ENCODE measurements at places on chromosomes 2 and 18.

DNA sequence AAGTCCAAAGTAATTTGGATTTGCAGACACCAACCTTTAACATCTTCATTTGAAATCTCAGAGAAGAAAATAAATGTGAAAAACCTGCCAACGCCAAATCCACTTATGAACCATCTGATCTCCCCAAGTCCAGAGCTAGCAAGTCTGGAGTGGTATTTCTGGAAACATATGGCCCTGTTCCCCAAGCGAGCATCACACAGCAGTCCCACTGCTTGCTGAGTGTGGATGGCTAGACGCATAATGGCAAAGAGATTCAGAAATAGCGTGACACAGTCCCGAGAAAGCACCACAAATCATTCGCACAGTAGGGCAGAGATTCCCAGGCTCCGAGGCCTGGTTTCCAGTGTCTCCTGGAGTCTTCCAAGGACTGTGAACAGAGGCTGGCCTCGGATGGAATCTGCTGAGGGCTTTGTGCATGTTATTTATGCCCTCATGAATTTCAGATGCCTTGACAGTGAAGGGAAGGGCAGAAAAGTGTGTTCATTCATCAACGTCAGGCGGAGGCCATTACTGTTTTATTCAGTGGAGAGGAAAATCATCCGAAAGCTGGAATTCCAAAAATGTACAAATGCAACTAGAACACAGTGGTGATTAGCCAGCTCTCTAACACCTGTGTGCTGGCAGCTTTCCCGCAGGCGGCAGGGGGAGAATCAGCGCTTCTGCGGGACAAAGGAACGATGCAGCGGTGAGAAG is 417.0 kb downstream of the EIPR1 start:
- no peak for DNase-seq

- no peak for DNase-seq
Observed at GRCh38 chr2:223524066-223524465, 78.1 kb downstream of the SCG2 start.

DNA sequence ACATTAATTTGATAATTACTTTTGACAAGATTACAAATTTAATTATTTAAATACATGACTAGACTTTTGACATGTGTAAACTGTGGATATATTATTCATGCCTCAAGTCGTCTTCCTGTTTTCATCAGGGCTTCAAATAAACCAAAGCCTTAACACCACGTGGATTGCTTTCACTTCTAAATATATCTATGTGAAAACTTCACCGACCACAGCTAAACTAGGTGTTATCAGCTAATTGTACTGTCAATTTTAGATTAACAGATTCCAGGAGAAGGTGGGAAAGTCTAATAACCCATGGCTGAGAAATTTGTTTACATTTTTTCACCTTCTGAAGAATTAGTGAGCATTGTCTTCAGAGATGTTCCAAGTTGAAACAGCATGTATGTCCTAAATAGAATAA is 494.7 kb upstream of the FAM98A start:
- no peak for DNase-seq

- no peak for DNase-seq
Observed at GRCh38 chr2:157751462-157752058, 122.9 kb upstream of the ACVR1C start.

DNA sequence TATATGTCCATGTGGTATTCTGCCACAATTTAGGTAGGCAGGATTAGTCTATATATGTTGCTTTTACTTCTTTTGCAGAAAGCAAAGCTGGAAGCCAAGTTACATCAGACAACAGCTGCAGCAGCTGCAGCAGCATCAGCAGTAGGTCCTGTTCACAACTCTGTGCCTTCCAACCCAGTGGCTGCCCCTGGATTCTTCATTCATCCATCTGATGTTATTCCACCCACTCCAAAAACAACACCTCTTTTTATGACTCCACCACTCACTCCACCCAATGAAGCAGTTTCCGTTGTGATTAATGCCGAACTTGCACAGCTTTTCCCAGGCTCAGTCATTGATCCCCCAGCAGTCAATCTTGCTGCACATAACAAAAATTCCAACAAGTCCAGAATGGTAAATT is 107.6 kb downstream of the BIRC6 start:
- DNase-seq, result no peak

DNA sequence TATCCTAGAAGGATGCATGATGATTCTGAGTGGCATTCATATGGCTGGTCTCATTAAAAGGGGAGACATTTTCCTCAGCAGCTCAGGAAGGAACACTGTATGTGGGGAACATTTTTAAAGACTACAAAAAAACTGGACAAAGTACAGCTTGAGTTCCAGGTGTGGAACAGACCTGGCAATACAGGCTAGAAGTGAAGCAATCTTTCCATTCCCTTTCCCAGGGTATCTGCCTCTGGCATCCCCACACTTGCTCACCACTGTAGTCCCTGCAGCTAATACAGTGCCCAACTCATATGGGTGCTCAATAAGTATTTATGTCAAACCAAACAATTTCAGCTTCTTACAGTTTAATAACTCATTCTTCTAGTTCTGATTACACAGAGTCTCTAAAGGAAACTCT is 8.1 kb downstream of the RNF103 start:
- DNase-seq, result no peak

GRCh38 chr18:5582076-5582475 is 38.3 kb upstream of the EPB41L3 start:
- no peak for DNase-seq

Measured in stimulated activated CD8-positive, alpha-beta memory T cell treated with anti-CD3 and anti-CD28 coated beads, Interleukin-7, amount 100 ng/mL, for 24 hours (primary cell).